CD4-positive, alpha-beta T cell treated with Interleukin-6 for 4 hours (primary cell): ENCODE measurements at places on chromosomes 2 and 18.

DNA sequence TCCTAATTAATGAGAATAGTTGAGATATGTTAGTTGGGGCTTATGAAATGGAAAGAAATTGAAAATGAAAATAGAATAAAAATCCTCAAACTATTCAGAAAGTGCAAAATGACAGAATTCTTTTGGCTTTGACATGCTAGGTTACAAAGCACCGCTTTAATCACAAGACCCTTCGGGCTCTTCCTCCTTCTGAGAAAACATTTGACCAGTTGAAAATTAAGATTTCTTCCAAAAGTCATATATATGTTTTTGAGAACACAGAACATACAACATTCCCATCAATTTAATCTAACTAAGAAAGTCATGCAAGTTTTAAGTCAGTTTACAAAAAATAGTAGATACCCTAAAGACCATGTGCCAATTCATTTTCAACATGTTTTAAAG, 2.2 kb upstream of the SLC40A1 start:
- DNase-seq, result no peak

- DNase-seq, result no peak
Observed at GRCh38 chr2:152352616-152353015, 17.6 kb downstream of the FMNL2 start.

DNA sequence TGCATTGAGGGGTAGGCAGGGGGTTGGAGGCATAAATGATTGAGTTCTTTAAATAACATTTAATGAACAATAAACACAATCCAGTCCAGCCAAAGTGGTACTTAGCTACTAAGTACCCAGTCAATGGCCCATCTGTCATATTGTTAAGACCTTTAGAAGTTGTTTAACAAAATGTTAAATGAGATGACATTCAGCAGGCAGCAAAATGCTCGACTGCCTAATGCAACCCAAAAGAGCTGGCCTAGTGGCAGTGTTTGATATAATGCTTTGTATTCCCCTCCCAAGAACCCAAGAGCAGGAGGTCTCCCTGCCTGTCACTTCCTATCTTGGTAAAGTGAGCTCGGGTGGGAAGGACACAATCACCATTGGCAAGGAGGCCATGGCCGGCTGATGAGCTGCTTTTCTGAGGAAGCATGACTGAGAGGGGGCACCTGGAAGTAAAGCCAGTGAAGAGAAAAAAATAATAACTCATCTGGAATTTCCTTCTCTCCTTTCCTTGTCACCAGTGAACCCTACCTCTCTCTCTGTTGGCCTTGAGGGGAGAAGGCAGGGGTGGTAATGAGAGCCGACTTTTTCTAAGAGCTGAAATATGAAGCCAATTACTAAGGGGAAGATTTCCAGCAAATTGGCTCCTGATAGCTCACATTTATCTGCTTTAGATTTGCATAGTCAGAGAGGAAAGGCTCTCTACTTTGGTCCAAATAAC, 140.6 kb downstream of the C1D start:
- no peak for DNase-seq

GRCh38 chr2:176164611-176165369, 7.7 kb downstream of the HOXD3 start:
- no peak for DNase-seq

GRCh38 chr18:70160073-70160678, 45.3 kb downstream of the RTTN start:
- DNase-seq, result no peak

DNA sequence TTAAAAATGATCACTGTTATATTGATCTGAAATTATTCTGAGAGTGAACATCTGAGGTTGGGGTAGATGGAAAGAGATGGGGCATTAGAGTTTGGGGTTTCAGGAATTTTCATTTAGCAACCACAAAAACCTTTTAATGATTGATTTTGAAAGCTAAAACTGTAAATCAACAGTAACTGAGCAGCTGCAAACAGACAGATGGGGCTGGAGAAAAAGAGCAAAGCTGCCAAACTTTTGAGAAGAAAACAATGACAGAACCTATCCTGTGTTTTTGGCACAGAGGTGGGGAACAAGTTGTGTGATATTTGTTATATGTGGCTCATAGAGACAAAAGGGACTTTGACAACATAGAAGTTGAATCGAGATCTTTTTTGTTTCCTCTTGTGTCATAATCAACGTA, 415.8 kb upstream of the DSEL start:
- no peak for DNase-seq

- no peak for DNase-seq
Observed at GRCh38 chr2:210919128-210919527, 362.7 kb downstream of the CPS1 start.
